Right lung (tissue), 10 donors: ENCODE measurements at places on chromosomes 1 and 21.

GRCh38 chr1:11188381-11188780 lies 774 bp upstream of the ANGPTL7 start:
- DNase-seq, result peak; percentile 13

DNA sequence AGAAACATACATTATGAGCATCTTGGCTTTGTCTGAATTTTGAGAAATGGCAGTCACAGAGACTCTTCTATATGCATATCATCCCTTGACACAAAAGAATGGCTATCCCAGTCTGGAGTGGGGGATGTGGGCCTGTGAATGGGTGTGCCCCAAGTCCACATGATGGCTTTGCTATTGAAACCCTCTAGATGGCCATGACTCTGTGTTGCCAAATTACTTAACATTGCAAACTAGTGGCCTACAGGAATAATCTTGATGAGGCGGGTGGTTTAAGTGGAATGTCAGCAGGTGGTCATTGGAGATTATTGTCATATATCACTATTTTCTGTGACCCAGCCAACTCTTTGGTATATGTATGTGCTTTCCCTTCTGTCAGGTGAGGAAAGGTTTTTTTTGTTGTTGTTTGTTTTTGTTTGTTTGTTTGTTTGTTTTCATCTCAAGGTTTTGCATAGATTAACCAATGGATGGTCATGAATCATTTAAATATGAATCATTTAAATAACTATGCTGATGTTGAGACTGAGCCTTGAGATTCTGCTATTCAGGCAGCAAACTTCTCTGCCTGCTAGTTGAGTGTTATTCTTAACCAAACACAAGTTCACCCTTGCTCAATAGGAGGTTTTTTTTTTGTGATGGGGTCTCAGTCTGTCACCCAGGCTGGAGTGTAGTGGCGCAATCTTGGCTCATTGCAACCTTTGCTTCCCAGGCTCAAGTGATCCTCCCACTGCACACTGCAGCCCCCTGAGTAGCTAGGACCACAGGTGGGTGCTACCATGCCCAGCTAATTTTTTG lies 103.0 kb downstream of the NOS1AP start:
- DNase-seq, result no peak

DNA sequence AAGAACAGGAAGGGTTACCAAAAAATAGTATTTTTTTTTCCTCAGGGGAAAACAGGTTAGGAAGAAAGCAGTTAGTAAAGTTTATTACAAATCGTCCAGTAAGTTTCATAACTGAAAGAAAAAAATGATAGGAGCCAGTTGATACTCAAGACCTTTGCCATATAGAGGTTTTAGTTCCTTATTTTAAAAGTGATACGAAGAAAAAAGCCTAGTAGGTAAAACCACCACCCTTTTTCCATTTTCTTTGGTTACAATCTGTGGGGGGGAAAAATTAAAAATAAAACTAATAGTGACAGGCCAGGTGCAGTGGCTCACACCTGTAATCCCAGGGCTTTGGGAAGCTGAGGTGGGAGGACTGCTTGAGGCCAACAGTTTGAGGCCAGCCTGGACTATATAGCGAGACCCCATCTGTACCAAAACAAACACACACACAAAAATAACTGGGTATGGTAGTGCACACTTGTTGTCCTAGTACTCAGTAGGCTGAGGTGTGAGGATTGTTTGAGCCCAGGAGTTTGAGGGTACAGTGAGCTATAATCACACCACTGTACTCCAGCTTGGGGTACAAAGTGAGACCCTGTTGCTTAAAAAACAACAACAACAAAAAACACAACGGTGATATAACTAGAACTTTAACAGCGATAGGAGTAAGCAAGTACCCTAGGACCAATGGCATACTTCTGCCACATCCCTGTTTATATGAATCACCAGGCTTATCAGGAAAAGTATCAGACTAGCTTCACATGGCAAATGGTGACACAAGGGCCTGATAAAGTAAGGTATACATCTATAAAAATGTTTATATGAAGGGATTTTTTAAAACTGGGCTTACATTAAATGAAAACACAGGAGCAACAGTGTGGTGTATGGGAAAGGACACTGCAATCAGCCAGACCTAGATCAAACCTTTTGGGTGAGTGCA lies 5.4 kb downstream of the TMEM59 start:
- no peak for DNase-seq

- DNase-seq, result no peak
Measured at GRCh38 chr1:41743366-41743765, 175.4 kb downstream of the HIVEP3 start.

DNA sequence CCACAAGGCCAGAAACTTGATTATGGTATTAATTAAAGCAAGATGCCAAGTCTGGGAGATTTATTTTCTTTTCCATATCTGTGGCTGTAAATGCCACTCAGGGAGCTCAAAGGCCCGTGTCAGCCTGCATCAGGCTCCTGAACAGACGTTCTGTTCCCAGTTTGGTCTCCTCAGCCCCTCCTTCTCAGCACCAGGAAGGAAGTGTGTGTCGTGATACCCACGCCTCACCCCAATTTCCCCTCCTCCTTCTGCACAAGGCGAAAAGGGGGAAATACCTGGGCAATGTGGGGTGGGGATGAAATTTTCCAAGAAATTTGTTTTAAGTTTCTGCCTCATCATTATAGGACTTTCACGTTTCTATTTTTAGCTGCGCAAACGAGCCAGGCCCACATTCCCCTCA lies 112.0 kb downstream of the SYF2 start:
- DNase-seq, result no peak

DNA sequence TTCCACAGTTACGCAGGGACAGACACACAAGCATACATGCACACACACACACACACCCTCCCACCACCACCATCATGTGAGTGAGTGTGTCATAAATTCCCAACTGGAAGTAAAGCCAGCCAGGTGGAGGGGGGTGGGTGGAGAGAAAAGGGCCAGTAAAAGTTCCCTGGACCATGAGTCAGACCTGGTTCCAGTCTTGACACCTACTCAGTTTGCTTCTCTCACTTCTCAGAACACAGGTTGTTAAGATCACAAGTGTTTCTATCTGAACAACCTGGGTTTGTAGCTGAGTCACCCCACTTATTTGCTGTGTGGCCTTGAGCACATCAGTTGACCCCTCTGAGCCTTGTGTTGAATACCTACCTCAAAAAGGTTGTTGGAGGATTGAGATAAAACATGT lies 9.6 kb downstream of the EPHA10 start:
- no peak for DNase-seq

- DNase-seq, result no peak
Measured at GRCh38 chr1:87451229-87451920, 122.7 kb downstream of the LMO4 start.

DNA sequence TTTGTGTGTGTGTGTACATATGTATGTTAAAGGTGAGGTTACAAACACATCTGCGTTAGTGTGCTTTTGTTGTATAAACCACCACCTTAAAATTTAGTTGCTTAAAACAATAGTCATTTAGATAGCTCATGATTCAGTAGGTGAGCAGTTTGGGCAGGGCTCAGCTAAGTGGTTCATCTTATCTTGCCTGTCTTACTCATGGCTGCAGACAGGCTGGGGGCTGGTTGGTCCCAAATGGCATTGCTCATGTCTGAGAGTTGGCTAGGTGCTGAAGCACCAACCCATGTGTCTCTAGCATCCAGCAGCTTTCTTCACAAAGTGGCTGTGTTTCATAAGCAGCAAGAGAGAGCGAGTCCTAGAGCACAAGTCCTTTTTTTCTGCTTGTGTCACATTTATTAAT lies 91.4 kb downstream of the MACF1 start:
- DNase-seq, result no peak

DNA sequence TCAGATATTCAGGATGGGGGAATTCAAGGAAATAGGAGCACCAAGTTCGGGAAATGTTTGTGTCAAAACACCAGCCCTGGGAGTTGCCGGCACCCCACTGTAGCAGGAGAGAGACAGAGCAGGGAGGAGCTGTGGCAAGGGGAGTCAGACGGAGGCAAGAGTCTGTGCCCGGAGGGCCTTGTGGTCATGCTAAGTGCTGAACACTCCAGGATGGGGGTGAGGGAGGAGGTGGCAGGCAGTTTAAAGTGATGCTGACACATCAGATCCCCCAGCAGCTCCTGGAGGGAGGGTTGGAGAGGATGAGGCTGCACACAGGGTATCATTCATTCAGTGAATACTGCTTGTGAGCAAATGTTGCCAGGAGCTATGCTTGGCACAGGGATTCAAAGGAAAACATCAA lies 150.3 kb upstream of the ETV3 start:
- no peak for DNase-seq

GRCh38 chr1:205811660-205812059 lies 1.3 kb downstream of the SLC41A1 start:
- no peak for DNase-seq

DNA sequence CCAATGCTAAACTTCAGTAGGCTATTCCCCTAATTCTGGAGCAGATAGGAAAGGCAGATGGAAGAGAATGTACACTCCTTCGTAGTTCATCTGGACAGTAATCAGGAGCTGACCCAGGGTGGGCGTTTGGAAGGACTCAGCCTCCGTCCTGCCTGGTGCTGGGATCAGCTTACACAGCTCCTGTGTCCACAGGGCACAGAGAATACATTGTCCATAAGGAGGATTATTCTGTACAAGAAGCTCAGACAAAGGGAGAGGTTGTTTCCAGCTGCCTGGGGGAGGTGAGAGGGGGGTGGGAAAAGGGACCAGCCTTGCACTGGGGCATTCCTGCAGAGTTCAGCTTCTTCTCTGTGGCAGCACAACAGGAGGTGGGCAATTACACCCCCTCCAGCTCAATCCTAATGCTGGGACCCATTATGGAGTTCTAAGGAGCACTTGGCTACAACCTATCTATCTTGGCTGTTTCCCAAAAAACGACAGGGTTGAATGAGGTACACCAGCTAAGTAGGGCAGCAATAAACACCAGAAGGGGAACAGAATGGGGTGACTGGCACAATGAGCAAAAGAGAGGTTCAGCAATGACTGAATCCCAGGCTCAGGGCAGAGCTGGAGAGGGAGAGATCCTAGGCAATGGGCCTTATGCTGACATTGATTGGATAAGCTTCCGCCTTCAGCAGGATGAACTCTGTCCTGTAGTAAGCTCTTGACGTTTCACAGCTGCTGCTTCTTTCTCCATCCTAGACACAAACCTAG lies 7.4 kb downstream of the MED8 start:
- peak; percentile 36 for DNase-seq

DNA sequence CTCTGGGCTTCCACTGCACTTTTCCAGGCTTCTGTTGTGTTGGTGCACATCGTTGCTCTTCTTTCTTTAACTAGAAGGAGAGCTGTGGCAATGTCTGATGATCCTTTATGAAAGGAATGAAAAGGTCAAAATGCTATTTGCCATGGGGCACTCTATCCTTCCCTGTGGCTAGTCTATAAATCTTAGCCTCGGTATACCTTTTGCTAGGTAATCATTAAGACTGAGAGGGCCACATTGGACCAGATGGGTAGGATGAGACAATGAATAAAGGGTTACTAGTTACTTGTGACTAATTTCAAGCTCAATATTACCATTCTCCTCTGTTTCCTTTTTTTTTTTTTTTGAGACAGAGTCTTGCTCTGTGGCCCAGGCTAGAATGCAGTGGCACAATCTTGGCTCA lies 89.4 kb upstream of the C1orf87 start:
- DNase-seq, result no peak

- no peak for DNase-seq
Measured at GRCh38 chr1:234558330-234558836, 51.6 kb downstream of the IRF2BP2 start.

GRCh38 chr1:23650344-23650990 lies 41.1 kb upstream of the RPL11 start:
- DNase-seq, result no peak

GRCh38 chr1:180131510-180131909 lies 23.2 kb upstream of the QSOX1 start:
- DNase-seq, result no peak

GRCh38 chr1:100530880-100531487 lies 7.0 kb upstream of the GPR88 start:
- DNase-seq, result peak; percentile 82

DNA sequence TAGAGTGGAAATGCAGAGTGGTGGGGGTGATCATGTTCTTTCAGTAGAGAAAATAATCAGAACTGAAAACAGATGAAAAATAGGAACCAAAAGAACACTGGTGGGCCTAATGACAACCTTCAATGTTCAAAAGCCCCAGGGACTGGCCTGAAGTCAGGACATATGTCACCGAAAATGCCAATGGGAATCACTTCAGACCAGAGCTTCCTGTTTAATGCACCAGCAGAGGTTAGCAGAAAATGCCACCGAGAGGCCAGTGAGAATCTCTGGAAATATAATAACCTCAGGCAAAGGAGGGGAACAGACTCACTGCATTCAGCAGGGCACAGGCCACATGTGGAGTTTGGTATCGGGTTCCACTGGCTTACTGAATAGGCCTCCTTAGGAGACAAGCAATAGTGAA lies 15.9 kb upstream of the CD58 start:
- no peak for DNase-seq

GRCh38 chr1:61926597-61926996 lies 184.3 kb downstream of the PATJ start:
- no peak for DNase-seq

- DNase-seq, result no peak
Measured at GRCh38 chr1:5611431-5611830, 380.8 kb downstream of the NPHP4 start.
